T-helper 9 cell (primary cell): ENCODE measurements at places on chromosomes 1 and 21.

DNA sequence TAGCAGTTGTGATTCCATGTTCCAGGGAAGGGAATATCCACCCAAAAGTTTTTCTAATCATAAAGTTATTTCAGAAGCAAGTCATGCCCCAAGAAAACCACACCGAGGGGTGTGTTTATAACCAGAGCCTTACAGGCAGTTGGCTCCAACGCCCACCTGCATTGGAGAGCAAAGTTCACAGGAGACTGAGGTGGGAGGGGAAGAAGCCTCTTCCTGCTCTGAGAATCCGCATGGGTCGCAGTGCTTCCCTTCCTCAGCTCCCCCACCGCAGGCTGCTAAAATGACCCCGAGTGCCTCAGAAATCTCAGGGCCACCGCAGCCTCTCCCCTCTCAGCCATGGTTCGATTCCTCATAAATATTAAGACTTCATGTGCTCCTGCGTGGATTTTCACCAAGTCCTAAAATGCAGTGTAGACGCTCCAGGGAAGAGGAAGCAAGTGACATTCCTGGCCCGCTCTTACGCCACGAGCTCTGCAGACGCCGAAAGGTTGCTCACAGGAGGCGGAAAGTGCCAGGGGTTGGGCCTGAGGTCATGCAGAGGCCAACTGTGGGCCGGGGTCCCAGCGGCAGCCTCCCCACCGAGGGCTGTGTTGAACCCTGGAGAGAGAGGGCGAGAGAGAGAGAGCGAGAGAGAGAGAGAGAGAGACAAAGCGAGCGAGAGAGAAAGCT is 13.4 kb upstream of the SPSB1 start:
- DNase-seq, result no peak

GRCh38 chr1:89364954-89365550 is 1.2 kb downstream of the GBP6 start:
- DNase-seq, result no peak

DNA sequence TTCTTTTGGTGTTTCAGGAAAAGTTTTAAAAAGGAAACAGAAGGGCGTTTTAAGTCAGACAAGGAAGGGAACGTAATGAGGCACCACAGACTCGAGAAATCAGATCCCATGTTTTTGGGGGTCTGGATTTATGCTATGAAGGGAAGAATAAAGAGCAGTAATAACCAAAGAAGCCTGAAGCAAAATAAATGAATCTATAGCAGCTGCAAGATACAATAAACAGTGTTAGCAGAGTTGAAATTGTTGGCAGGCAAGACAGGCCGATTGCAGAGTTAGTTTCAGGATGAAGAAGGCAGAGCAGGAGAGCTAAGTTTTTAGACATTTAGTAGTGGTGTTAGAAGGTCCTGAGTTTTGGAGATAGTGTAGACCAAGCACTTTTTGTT is 425 bp downstream of the DDR2 start:
- no peak for DNase-seq

GRCh38 chr1:178933105-178933561 is 62.3 kb upstream of the ANGPTL1 start:
- no peak for DNase-seq

GRCh38 chr1:21124846-21125245 is 51.9 kb downstream of the EIF4G3 start:
- no peak for DNase-seq

DNA sequence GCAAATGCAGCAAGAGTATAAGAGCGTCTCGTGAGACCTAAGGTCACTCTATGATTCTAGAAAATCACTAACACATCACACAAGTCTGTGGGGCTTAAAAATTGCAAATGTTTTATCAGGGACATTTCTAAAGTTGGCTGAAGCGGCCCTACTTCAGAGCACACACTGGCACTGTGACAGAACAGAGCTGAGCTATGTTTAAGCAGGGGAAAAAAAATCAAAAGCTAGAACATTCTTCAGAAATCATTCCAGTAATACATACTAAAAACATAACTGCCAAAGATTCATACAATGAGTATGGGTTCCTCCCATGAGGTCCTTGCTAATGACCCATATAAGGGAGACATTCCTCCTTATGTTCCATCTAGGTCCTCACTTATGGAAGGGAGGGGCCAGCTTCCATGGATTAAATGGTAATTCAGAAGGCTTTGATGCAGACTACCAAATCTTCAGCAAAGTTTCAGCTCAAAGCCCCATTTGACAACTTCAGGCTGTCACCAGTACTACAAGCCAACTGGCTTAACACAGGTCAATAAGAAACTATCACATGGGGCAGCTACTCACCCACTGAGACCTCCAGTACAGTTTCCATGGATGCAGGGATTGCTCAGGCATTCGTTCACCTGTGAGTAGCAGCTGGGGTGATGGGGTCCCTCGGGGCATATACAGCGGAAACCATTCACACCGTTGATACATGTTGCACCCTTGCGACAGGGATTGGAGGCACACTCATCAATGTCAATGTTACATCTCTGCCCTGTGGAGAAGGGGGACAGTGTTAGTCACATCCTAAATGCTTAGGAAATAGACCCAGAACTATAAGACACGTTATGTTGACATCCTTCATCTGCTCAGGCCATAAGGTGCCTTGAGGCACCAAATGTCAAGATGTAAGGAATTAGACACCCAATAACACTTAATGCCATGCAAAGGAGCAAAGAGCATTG is 58.4 kb upstream of the ADAM30 start:
- DNase-seq, result no peak
